ENCODE measurements at places on chromosomes 5 and 9. TPM values are rescaled to one million over a fixed set of nuclear protein-coding genes. Genes with fewer than 3 reads are reported as not detected.

Gene FBN2
- total RNA-seq = 0.68 TPM

GRCh38 chr5:65480306-65480865 lies 1.3 kb downstream of the ADAMTS6 start:
- peak; percentile 43 for DNase-seq

DNA sequence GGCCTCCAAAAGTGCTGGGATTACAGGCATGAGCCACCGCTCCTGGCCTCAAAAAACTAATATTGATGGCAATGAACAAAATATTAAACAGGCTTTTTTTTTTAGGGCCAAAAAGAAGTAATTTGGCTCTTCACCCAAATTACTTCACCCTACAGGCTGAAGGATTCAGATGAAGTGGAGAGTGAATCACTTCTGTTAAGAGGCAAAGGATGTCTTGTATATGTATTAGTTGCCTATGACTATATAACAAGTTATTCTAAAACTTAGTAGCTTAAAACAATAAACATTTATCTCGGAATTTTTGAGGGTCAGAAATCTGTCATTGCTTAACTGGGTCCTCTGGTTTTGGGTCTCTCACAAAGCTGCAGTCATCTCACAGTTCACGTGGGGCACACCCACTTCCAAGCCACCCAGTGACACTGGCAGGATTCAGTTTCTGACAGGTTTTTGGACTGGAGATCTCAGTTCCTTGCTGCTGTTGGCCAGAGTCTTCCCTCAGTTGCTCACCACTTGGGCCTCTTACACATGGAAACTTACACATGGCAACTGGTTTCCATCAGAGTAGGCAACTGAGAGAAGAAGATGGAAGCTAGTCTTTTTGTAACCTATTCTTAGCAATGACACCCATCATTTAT lies 66.7 kb downstream of the IQGAP2 start:
- no peak for DNase-seq

DNA sequence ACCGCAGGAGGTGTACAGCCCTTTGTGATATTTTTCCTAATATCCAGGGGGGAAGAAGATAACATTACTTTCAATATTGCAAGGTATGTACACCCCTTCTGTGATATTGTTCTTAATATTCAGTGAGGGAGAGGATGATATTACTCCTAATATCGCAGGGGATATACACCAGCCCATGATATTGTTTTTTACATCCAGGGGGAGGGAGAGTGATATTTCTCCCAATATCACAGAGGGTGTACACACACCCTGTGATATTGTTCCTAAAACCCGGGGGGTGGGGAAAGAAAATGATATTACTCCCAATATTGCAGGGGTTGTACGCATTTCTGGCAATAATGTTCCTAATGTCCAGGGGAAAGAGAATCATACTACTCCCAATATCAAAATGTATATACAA lies 58.0 kb upstream of the SLC25A48 start:
- DNase-seq = no peak

DNA sequence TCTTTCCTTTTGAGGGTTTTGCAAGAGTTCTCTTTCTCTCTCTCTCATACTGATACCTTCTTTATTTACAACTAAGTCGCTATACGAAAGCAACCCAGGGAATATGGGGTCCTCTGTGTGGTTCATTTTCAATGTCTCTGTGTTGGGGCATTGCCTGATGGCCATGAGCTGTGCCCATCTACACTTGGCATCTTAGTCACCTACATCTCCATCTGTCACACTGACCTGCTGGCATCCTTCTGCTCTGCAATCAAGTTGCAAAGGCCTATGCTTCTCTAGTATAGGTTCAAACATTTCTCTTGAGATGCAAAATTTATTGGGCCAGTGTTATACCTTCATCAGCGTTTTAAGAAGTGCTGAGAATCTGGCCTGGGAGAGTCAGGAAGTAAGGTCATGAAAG lies 228.2 kb downstream of the MTRR start:
- DNase-seq = no peak

DNA sequence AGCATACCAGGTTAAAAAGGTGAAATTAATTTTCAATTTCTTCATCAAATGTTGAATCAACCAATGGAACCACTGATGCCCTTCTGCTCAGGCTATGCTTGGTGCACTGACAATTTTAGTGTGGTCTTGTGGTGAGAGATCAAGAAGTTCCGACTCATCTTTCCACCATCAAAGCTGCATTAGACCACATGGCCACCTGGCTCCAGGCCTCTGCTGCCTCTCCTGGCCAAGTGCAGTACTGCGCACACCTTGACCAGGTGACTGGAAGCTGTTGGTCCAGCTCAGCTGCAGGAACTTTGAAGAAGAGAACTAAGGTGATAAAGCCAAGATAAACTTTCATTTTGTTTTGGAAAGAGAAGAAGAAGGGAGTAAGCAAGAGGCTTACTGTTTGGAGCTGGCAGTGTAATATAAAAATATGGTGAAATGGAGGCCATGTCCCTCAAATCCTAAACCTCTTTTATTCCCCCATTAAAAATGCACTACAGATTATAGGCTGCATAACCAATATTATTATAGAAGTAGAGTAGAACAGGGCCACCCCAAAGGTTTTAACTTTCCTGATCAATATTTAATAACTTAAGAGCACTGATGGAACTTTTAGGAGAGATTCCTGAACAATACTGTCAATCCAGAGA lies 315.5 kb upstream of the C9orf72 start:
- DNase-seq = no peak

- DNase-seq = no peak
Measured at GRCh38 chr9:21873540-21874221, 71.2 kb downstream of the MTAP start.
